IgD-negative memory B cell (primary cell): ENCODE measurements at places on chromosomes 12 and 14. TPM values are rescaled to one million over a fixed set of nuclear protein-coding genes. Genes with fewer than 3 reads are reported as not detected.

The LMBR1L gene
- polyA plus RNA-seq = 37.3 TPM

The NRL gene
- polyA plus RNA-seq = 2.6 TPM

The SERPINA3 gene
- not detected for polyA plus RNA-seq

The DAAM1 gene
- 42.2 TPM for polyA plus RNA-seq

The BCL2L14 gene
- polyA plus RNA-seq = not detected

The NUAK1 gene
- polyA plus RNA-seq = not detected

The AKAP5 gene
- 0.66 TPM for polyA plus RNA-seq

The CCDC38 gene
- polyA plus RNA-seq = not detected

The RBP5 gene
- not detected for polyA plus RNA-seq

The LIMA1 gene
- 1.5 TPM for polyA plus RNA-seq

The C14orf132 gene
- polyA plus RNA-seq = 0.04 TPM

The FAIM2 gene
- polyA plus RNA-seq = not detected

The SPIC gene
- polyA plus RNA-seq = not detected

The UNC79 gene
- not detected for polyA plus RNA-seq

The LRP1-AS gene
- polyA plus RNA-seq = not detected

The OVCH1 gene
- not detected for polyA plus RNA-seq

The ACOT6 gene
- not detected for polyA plus RNA-seq

The TMEM121 gene
- polyA plus RNA-seq = 5.5 TPM

The LHX5 gene
- polyA plus RNA-seq = not detected
